ENCODE measurements at places on chromosomes 2 and 18.

DNA sequence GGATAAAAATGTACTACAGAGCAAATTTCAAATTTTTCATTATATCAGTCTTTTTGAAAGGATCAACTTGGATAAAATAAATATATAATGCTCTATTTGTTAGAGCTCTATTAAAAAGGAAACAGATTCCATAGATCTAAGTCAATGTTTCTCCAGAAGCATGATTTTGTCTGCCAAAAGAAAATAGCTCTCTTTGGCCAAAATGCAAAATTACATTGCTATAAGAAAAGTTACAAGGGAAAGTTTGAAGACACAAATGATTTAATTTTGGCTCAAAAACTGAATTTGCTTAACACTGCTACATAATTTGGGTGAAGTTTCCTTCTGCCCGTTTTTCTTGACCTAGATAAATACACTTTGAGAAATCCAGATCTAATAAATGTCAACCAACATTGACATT is 15.7 kb downstream of the C2orf69 start:
- no peak for DNase-seq

DNA sequence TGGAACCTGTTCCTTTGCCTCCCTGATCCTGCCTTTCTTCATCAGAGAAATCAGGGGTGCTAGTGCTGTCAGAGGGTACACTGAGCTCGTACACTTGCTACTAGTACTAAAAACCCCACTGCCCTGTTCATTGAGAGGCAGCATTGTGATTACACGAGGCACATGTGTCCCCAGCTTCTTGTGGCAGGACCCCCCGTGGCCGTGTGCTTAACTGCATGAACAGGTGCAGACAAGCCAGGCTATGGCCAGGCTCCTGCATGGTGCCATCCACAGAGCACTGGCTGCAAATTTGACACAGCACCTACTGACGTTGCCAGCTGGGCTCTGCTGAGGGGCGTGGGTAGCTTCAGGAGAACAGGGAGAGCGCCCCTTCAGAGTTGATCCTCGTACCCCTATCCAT is 248.4 kb downstream of the GLI2 start:
- DNase-seq = no peak

GRCh38 chr2:59314031-59314766 is 1073.1 kb upstream of the FANCL start:
- DNase-seq = no peak

GRCh38 chr18:10140461-10141282 is 226.9 kb downstream of the VAPA start:
- no peak for DNase-seq

DNA sequence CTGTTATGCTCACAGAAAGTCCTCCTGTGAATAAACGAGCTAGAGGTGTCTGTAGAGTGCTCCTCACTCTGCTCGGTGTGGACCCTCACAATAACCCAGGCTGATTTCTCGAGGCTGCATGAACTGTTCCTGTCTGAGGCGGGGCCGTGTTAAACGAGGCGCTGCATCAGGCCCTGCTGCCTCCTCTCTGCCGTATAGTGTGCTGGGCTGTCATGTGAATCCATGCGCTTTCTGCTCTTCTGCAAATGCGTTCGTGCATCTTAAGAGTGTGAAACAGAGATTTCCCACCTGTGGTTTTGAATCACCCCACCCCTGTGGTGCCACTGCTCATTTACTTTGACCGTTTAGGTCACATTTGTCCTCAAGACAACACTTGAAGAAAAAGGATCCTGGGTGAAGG is 26.2 kb downstream of the TRAF3IP1 start:
- no peak for DNase-seq

- DNase-seq = no peak
Measured at GRCh38 chr2:168600949-168601348, 144.9 kb downstream of the CERS6 start.

Measured in stimulated activated CD8-positive, alpha-beta memory T cell treated with anti-CD3 and anti-CD28 coated beads, Interleukin-4, amount 100 ng/mL, for 1 hour (primary cell).